ENCODE measurements at places on chromosomes 5 and 9.

- DNase-seq, result no peak
Observed at GRCh38 chr5:76153271-76153670, 70.1 kb downstream of the SV2C start.

DNA sequence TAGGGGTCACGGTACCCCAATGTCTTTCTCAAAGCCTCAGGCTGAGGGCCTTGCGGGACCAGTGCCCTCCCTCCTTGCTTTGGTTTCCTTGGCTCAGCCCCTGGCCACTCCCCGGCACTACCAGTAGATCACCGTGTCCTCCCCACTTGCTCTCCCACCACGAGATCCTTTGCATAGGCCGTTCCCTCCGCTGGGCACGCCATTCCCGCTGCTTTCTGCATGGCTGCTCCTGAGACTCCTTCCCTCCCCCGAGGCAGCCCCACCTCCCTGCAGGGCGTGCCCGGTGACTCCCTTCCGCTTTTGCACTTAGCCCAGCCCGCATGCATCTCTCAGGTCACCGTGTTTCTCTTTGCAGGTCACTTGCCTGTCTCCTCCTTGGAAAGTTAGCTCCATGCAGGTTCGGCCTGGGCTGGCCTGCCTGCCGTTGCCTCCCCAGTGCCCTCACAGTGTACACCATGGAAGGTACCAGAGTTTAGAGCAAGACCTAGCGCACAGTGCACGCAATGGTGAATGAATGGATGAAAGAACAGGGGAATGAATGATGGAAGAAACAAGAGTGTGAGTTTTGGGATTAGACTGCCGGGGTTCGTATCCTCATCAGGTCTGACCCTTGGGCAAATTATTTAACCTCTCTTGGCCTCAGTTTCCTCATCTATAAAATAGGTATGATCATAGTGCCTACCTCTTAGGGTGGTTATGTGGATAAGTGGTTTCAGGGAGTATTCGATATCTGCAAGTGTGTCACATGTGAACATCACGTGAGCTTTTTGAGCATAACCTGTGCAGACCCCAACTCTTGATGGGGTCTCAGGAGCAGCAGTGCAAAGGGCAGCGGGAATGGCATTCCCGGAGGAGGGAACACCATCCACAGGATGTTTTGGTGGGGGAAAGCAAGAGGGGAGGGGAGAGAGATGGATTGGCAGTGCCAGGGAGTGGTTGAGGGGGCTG, 214.3 kb downstream of the C9orf50 start:
- no peak for DNase-seq

- DNase-seq, result no peak
Observed at GRCh38 chr9:138024131-138024530, 146.5 kb downstream of the CACNA1B start.

- DNase-seq, result no peak
Observed at GRCh38 chr5:10729320-10730042, 31.6 kb downstream of the DAP start.

DNA sequence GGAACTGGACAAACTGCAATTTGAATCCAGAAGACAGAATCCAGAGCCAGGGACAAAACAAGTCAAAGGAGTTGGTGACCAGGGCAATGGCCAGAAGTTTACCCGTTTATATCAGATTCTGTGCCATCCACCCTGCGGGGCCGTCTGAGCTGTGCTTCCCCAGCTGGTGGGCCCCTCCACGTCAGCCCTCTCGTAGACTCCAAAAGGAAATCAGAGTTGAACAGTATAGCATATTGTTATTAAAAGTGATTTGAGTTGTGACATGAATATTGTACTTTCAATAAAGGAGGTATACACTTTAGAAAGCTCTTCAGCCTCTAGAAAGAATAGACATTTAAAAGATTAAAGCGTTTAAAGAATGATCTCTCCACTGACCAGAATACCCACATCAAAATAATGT, 102.4 kb downstream of the NFIB start:
- no peak for DNase-seq

DNA sequence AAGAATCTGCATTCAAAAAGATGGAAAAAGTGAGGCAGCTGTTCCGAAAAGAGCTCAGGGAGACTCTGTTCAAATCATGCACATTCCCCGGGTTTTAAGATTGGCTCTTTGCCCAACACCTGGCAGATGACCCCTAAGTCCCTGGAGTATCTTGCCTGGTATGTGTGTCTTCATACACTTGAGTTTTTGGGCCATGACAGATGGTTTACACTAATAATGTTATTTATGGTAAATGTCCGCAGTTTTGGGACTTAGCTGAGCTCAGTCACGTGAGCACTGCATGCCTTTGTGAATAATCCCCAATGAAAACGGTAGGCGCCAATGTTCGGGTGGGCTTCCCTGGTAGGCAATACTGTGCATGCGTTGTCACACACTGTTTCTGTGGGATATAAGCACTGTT, 316.1 kb downstream of the PRDM9 start:
- no peak for DNase-seq

DNA sequence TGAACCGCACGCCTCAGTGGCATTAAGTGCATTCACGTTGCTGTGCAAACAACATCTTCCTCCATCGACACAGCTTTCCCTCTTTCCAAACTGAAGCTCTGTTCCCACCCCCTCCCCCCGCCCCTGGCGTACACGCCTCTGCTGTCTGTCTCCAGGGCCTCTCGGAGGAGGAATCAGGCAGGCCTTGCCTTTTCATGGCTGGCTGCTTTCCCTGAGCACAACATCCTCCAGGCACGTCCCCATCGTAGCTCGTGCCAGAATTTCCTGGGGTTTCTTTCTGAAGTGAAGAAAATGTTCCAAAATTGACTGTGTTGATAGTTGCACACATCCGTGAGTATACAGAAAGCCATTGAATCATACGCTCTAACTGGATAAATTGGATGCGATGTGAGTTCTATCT, 22.3 kb upstream of the TMEM250 start:
- no peak for DNase-seq

GRCh38 chr9:3413984-3414383, 111.8 kb downstream of the RFX3 start:
- DNase-seq, result no peak

DNA sequence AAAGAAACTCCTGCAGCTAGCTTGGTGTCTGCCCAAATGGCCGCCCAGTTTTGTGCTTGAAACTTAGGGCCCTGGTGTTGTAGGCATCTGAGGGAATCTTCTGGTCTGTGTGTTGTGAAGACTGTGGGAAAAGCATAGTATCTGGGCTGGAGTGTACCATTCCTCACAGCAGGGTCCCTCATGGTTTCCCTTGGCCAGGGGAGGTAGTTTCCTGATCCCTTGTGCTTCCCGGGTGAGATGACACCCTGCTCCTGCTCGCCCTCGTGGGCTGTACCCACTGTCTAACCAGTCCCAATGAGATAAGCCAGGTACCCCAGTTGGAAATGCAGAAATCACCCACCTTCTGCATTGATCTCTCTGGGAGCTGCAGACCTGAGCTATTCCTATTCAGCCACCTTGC, 182.8 kb downstream of the GDNF start:
- no peak for DNase-seq

DNA sequence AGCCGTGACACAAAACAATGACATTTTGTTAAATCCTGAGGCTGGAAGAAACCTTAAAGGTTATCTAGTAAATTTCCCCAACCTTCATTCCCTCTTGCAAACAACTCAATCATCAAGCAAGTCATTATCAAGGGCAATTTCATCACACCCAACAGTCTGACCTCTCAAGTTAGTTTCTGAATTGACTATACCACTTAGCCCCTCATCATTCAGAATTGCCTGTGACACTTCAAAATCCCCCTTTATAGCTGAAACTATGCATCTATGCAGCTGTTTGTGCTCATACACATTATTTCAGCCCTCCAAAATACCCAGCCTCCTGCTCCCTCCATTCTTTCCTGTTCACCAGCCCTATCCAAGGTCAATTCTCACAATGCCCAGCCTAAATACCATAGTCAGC, 24.6 kb downstream of the LPAR1 start:
- DNase-seq, result no peak

DNA sequence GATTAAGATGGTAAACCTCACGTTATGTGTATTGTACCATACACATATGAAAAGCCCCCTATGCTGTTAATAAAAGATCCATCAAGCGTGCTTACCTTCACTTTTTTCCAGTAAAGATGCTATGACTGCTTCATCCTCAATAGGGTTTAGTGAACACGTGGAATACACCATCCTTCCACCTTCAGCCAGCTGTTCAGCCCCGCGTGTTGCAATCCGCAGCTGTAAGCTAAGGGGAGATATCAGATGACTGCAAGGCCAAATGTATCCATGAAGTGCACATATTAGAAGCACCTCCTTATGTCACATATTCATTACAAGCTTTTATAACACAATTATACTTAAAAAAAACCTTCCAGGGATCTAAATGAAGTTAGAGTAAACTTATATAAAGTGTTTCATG, 16.2 kb downstream of the NSUN2 start:
- no peak for DNase-seq
